ENCODE measurements at places on chromosomes 1 and 21.

DNA sequence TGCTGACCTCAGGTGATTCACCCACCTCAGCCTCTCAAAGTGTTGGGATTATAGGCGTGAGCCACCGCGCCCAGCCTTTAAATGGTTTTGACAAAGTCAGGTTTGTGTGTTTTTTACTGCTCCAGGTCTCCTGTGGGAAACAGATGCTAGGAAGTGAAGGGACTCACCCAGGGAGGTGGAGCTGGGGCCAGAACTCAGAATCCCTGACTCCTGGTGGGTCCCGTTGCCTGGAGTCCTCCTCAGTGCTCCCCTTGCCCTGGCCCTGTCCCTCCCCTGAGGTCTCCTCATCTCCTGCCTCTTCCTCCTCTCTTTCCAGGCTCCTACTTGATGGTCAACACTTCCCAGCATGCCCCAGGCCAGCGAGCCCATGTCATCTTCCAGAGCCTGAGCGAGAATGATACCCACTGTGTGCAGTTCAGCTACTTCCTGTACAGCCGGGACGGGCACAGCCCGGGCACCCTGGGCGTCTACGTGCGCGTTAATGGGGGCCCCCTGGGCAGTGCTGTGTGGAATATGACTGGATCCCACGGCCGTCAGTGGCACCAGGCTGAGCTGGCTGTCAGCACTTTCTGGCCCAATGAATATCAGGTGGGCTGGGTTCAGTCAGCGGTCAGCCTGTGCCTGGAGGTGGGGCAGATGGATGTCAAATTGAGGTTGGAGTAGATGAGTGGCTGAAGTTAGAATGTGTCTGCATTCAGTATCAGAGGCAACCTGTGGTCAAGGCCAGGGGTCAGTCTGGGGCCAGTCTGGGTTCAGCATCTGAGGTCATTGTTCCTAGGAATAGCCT, 22.1 kb downstream of the PTPRU start:
- no peak for DNase-seq

- no peak for DNase-seq
Measured at GRCh38 chr1:54559771-54560231, 11.8 kb downstream of the ACOT11 start.

- no peak for DNase-seq
Measured at GRCh38 chr1:180462102-180462501, 40.3 kb downstream of the ACBD6 start.

GRCh38 chr1:67332653-67333529, 25.2 kb downstream of the IL12RB2 start:
- no peak for DNase-seq

- DNase-seq = no peak
Measured at GRCh38 chr1:88462488-88463261, 221.4 kb upstream of the PKN2 start.

GRCh38 chr21:16420031-16420724, 690.4 kb downstream of the USP25 start:
- no peak for DNase-seq

DNA sequence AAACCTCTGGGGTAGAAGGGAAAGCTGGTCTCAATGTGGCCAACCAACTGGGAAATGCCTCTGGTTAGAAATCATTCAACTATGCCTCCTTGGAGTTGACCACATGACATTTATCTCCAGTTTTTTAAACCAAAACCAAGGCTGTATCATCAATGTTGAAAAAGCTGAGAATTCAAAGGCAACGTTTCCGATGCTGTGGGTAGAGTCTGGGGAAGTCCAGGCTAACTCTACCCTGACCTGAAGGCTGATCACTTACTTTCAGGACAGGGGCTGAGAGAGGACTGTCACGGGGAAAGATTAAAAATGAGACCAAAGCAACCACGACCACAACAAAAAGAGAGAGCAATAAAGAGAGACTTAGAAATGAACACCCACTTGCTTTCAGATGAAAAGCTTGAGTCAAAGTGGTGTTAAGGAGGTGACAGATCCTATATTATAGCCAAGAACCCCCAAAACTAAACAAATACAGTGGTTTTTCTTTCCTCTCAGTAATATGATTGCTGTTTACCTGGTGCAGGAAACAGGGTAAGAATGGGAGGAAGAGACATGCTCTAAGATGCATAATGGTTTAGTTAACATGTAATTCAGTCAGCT, 90.8 kb upstream of the TNFSF4 start:
- DNase-seq = peak; percentile 26

DNA sequence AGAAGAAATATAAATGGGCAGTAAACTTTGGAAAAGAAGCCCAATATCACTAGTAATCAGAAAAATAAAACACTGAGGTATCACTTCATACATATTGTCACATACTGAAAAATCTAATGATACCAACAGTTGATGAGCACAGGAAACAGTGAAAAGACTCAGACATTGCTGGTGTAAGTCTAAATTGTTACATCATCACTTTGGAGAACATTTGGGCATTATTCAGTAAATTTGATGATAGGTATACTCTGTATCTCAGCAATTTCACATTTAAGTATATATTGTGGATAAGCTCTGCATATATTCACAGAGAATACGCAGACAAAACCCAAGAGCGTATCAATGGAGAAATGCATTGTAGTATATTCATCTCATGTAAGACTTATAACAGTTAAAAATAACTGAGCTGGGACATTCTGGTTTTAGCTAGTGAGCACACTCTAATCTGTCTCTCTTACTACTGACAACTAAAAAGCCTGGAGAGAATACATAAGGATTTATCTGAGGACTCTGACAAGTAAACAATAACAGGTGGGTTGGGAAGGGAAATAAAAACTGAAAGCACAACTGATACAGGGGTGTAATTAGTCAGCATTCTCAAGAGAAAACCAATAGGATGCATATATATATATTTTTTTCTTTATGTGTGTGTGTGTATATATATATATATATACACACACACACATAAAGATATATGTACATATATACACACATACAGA, 212.7 kb upstream of the JUN start:
- DNase-seq = no peak

DNA sequence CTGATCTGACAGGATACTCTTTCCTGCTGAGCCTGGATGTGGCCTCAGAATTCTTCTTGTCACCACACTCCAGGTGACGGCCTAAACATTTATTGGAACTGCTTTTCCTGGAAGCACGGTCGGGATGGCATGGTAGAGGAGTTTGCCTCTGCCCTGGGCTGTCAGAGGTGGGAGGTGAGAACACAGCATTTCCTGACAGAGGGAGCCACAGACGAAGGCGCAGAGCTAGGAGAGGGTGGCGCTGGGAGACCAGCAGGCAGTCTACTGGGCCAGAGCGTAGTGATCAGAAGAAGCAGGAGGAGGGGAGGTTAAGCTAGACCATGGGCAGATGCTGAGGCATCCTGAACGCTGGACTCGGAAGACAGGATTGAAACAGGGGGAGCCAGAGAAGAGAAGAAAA, 153.5 kb upstream of the COA6 start:
- no peak for DNase-seq

GRCh38 chr21:37367703-37368540, 1.3 kb downstream of the DYRK1A start:
- no peak for DNase-seq

GRCh38 chr1:56574794-56575193, 4.6 kb downstream of the PLPP3 start:
- DNase-seq = no peak

DNA sequence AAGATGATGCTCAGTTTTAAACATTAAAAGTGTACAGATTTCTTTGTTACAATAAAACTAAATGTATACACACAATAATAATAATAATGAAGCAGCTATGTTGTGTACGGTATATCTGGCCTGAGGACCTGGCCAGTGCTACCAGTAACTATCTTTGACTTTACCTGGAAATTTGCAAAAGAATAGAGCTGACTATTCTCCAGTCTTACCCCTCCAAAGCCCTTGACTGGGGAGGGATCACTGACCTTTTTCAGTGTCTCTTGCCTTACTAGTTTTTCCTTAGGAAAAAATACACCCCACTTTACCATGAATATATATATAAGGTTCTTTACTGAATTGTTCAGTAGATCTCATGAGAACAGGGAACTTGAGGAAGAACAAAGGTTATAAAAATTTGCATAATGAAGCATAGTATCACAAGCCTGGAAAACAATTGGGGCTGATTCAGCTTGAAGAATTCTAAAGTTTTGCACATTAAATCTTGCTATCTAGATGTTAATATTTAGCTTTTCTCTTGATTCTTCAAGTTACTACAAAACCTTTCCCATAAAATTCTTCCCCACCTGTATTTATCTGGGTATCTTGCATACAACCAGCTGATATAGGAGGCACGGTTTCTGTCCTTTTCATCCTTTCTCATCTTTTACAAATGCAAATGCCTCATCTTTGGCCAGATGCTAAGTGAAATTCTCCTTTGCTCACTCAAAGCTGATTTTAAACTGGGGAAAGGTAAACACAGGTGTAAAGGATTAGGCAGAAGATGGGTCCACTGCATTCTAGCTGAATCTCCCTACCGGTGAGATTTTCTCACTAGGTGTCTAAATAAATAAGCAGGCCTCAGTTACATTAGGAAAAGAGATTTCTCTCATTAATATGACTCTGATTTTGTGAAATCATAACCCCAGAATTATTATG, 25.0 kb upstream of the SLAMF1 start:
- DNase-seq = no peak

DNA sequence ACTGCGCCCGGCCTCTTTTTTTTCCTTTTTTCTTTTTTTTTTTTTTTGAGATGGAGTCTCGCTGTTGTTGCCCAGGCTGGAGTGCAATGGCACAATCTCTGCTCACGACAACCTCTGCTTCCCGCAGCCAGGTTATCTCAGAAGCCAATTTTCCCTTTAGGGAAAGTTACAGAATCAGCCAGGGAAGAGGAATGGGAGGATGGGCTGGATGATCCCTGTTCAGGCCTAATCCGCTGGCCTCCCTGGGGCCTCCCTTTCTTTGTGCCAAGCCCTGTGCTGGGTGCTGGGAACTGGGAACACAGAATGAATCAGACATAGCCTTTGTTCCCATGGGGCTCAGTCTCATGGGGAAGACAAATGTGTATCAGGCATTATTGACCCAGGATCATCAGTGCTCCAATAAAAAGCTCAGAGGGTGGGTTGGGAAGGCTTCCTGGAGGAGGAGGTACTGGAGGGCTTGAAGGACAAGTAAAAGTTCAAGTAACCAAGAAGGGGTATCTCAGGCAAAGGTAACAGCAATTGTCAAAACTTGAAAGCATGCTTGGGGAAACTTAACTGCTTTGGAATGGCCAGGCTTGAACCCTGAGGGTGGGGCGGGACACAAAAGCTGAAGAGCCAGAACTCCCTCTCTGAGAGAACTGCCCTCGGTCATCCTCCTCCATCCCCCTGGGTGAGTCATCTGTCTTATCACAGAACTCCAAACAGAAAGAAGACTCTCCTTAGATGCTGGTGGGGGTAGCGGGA, 14.3 kb downstream of the ECHDC2 start:
- no peak for DNase-seq

DNA sequence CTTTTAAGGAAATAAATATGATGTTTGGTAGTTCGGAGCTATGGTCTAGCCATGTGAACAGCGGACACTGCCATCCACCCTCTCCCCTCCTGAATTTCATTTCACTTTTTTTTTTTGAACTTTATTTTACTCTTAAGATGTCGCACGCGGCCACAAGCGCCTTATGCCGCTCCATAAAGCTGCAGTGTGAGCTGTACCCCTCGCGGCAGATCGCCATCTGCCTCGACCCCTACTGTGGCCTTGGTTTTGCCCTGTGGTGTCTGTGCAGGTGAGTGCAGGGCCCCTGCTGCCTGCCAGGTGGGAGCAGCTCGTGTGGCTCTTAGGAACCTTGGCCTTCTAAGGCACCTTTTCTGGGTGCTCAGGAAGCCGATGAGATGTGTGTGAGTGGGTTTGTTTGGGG, 48.1 kb downstream of the S100B start:
- no peak for DNase-seq

DNA sequence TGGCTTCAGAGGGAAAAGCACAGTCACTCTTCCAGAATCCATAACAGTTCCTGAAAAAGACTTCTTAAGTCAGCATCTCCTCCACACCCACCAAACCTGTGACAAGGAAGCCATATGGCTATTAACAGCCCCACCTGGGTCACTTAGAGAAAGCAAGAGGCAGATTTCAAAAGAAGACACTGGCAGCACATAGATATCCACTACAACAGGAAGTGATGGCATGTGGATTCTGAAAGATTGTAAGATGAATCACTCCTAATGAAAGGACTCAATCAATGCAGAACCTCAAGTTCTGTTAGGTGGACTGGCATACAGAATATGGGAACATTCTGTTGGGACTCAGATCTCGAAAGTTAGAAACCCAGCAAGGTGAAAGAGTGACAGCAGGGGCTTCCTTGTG, 365.9 kb downstream of the TGFB2 start:
- DNase-seq = no peak

DNA sequence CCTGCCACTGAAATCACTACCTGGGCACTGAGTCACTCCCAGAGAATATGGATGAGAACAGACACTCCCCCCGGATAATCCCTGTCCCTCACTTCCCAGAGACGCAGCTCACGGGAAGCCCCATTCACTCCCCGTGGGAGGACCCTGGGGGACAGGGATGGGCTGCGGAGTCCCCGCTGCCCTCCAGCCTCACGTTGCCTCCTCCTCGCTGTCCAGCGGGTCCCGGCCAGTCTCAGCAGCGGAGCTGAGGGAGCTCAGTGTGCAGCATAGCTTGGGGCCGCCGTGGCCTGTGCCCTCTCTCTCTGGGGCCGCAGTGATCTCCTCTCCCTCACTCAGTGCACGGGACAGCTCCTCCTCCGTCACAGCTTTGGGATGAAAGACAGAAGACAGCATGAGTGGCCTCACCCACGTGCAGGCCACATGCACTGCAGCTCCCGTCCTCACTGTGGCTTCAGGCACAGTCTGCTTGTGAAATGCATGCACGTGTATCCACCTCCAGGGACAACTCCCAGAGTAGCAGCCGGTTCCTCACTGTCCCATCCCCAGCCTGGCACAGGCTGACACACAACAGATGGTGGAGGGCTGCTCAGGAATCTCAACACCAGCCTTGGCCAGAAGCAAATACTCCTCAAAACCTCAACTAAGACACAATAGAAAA, 7.4 kb downstream of the CFAP410 start:
- DNase-seq = no peak

- DNase-seq = no peak
Measured at GRCh38 chr1:147824798-147825197, 64.4 kb upstream of the GJA5 start.

- DNase-seq = no peak
Measured at GRCh38 chr1:199057322-199057721, 418.5 kb downstream of the PTPRC start.

GRCh38 chr1:162138599-162139181, 69.2 kb downstream of the NOS1AP start:
- DNase-seq = no peak

Data from activated T-cell treated with anti-CD3 and anti-CD28 coated beads for 24 hours (primary cell).